Left kidney (tissue), 8 donors: ENCODE measurements at places on chromosomes 3 and 15.

- DNase-seq = no peak
Observed at GRCh38 chr3:106588739-106589138, 719.9 kb upstream of the CBLB start.

- no peak for DNase-seq
Observed at GRCh38 chr15:92014281-92015030, 160.9 kb downstream of the SLCO3A1 start.

DNA sequence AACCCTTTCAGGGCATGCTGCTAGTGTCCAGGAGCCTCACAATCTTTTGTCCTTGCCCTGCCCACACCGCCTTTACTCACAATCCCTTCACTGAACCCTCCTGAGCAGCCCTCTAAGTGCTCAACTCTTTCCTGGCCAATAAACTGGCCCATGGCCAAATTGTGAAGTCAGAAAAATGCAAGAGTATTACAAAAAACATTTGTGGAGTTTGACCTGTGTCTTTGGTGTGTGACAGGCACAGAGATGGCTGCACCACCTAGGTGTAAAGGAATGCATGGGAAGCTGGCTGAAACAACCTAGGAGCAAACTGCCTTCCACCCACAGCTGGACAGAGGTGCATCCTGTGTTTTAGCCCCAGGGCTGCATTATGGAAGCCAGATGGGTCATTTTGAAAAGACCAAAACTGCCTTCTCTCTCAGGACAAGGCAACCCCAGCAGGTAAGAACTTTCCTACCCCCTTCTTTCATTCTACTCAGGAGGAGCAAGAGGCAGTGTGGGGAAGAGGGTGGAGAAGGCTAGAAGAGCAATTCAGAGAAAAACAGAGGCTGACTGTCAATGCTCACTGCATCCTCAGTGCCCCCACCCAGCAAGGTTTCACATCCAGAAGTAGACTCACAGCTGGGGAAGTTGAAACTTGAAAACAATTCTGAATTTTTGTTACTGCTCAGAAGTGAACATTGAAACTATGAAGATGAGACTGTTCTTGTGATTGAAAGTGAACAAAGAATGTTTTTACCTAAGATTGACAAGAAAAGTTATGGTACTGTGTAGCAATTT lies 78.6 kb downstream of the TRIM42 start:
- DNase-seq = no peak

- DNase-seq = no peak
Observed at GRCh38 chr15:59798605-59798917, 109.4 kb upstream of the BNIP2 start.

DNA sequence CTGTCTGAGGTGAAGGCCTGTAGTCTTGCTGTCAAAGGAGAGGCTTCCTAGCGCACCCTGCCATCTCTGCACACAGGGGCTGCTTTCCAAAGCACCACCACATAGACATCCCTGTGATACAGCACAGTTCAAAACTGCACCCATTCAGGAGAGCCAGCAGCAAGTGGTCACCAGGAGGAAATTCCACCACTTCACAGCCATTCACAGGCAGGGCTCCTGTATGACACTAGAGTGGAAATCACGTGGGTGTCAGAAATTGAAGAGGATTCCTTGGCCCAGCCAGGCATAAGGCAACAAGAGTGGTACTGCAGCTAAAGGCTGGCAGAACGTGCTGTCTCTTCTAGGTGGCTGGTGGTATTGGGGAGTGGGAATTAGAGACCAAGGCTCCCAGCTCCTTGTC lies 102.8 kb downstream of the RFTN1 start:
- no peak for DNase-seq

- no peak for DNase-seq
Observed at GRCh38 chr3:194824100-194824499, 138.4 kb downstream of the FAM43A start.

GRCh38 chr15:68986322-68986721 lies 28.2 kb upstream of the NOX5 start:
- peak; percentile 27 for DNase-seq

- DNase-seq = no peak
Observed at GRCh38 chr3:150251187-150252062, 156.7 kb upstream of the TSC22D2 start.

DNA sequence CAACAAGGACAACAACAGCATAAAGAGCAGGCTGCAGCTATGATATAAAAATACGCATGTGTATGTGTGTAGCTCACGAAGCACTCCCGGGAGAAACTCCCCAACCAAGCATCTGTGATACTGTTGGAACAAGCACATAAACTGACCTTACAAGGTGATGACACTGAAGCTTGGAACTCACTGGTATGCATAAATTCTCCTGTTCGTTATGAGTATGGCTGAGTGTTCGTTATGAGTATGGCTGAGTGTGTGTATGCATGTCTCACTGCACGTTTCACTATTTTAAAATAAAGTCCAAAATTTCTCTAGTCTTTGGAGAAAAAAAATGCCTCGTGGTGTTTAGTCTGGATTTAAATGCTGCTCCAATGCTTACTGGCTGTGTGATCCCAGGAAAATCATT lies 256.8 kb downstream of the RORA start:
- DNase-seq = no peak

- no peak for DNase-seq
Observed at GRCh38 chr15:98903377-98904018, 104.1 kb downstream of the PGPEP1L start.

DNA sequence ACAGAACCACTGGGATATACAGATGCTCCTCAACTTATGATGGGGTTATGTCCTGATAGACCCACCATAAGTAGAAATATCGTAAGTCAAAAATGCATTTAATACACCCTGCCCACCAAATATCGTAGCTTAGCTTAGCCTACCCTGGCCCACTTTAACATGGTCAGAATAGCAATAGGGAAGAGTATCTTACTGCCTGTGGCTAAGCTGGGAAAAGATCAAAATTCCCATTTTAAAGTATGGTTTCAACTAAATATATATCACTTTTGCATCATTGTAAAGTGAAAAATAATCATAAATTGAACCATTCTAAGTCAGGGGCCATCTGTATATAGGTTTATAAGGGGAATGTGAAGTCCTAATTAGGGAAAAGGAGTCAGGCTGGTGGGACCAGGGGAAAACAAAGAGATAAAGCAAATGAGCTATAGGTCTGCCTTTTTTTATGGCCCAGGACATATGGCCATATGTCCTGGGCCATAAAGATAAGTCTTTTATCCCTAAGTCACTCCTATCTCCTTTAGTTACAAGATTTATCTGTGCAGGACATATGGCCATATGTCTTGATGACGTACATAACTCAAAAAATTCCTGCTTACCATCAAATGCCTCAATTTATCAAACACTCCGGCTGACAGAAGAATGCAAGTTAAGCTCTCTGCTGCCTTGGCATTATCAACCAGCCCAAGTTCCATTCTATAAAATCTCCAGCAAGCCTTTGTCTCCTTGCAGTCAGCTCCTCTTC lies 11.2 kb downstream of the RTP3 start:
- DNase-seq = no peak

GRCh38 chr3:29099775-29100174 lies 181.1 kb upstream of the RBMS3 start:
- no peak for DNase-seq

DNA sequence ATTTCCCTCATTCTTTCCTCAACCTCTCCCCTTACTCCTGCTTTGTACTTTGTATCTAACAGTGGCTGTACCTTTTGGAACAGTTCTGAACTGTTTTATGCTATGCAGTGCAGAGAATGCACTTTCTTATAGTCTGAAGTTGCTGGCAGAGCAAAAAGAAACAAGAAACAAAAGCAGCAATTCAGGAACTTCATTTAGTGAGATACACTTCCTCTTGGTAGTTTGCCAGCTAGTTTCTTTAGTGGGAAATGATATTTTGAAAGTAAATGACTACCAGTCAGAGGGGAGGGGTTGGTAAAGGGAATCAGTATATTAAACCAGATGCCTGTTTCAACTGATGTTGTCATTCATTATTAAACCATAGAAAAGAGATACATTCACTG lies 55.0 kb upstream of the CHD2 start:
- peak; percentile 60 for DNase-seq

DNA sequence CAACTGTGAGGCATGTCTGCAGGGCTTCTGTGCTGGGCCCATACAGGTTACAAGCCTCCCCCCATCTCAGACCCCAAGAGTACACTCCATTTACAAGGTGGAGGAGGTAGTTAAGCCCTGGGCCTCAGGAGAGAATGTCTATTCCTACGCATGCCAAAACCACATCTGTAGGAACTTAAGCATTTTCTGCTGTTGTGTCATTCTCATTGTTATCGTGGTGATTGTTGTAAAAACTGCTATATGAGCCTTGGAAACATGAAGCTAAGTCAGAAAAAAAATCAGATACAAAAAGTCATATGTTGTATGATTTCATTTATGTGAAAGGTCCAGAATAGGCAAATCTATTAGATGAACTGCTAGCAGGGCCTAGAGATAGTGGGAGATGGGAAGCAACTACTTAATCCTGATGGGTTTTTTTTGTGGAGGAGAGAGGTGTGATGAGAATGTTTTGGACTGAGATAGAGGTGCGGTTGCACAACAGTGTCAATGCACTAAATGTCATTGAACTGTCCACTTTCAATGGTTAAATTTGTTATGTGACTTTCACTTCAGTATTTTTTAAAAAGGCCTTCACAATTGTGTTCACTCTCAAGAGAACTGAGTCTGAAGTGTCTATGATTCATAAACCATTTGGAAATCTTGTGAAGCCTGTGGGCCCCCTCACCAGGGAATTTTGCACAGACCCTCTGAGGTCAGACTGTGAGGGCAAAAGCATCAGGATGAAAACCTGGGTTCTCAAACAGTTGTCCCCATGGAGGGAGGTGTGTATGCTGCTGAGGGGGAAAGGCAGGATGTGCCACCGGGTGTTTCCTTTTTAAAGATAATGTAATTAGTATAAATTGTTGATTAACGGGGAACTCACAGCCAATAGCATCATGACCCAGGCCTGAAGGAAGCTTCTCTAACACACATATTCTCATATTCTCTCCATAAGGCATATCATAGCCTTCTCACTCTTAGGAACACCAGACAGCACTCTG lies 3.2 kb downstream of the RTP3 start:
- no peak for DNase-seq

DNA sequence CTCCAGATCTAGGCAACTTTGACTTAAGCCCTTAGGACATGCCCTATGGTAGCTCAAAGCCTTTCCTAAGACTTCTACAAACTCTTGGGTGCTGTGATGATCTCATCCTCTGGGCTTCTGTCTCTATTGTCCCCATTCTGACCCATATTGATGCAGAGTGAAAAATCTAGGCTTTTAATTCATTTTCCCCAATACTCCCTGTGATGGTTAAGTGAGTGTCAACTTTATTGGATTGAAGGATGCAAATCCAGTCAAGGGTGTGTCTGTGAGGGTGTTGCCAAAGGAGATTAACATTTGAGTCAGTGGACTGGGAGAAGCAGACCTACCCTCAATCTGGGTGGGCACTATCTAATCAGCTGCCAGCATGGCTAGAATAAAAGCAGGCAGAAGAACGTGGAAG lies 97.3 kb upstream of the NUDT16 start:
- no peak for DNase-seq

- DNase-seq = no peak
Observed at GRCh38 chr3:183541235-183541655, 14.3 kb downstream of the KLHL6 start.

DNA sequence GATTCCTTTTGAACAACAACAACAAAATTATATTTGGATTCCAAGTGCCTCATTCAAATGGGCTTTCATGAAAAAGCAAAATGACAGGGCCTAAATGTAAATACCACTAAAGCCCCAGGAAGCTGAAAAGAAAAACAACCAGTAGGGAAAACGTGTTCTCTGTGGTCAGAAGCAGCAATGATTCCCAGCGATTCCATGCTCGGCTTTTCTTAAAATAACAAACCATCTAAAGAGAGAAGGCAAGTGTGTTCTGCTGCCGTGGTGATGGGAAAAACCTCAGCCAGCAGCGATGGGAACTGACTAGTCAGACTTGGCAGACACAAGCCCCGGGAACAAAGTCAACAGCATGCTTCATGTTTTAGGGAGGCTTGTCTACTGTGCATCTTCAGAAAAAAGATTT lies 153.6 kb downstream of the TNIK start:
- DNase-seq = no peak

DNA sequence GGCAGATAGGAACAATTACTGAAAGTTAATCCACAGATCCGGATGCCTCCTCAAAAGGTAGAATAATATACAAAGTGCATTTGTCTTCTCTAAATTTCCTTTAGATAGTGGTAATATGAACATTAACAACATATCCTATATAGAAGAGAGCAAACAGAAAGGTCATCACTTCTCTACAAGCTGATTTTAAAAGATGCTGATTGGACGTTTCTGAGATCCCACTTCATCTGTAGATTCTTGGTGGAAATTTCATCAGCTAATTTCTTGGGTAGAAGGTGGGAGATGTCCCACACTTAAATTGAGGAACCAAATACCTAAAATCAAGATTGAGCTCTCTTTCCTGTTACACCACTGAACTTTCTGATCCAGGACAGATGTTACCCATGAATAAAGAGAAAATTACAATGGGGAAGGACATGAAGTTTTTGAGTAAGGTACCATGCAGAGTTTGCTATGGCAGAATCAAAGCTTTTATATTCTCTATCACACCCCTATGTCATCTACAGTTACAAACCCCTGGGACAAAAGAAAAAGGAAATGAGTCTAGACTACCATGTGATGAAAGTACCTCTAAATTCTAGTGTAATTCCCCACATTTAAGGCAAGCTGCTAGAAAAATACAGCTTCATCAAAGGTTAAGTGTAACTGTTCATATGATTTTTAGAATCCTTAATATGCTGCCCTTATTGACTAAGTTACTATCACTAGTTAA lies 189.2 kb upstream of the SETMAR start:
- no peak for DNase-seq

DNA sequence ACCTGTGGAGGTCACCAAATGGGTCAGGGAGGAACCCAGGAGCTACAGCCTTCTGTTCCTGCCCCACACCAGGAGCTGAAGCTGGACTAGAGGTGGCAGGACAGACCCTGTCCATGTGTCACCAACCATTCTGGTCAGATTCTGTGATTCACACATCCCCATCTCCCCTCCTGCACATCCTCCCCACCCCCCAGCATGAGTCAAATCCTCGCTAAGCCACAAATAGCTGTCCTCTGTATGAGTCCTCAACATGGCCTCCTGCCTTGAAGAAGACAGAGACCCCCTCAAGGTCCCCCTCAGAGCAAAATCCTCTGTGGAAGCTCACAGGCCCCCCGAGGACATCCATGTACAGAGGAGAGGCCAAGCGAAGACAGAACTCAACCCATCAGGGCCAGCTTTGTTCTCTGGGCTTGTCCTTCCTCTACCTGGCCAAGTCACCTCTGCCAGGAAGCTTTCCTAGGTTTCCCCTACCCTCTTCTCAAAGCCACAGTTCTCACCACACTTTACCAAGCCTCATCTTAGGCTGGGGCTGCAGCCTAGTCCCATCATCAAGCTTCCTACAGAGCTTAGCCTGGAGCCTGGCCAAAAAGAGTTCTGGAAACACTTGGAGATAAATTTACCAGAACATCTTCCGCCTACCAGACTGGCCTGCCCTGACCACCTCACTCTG lies 17.1 kb downstream of the CACNA2D2 start:
- DNase-seq = no peak

DNA sequence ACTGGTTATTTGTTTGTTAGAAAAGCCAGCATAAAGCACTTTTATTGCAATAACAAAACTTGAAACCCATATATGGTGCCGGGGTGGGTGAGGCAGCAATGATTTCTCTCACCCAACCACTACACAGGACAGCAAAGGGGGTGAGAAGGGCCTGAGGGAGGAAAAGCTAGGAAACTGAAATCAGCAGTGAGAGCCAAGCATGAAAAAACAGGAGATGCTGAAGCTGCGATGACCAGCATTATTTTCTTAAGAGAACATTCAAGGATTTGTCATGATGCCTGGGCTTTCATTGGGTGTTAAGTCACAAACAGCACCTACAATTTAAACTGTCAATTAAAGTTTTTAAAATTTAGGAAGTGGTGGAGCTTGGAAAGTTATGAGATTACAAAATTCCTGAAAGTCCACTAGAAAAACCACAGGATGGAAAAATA lies 11.9 kb upstream of the TM4SF4 start:
- no peak for DNase-seq
